ENCODE measurements at places on chromosomes 13 and 19. TPM values are rescaled to one million over a fixed set of nuclear protein-coding genes. Genes with fewer than 3 reads are reported as not detected.

Gene KCNN1
- not detected for total RNA-seq

Gene MOB3A
- total RNA-seq = 200 TPM

Gene PLD3
- total RNA-seq = 104 TPM

Gene PLPP2
- not detected for total RNA-seq

Gene PNMA8B
- 0.22 TPM for total RNA-seq

DNA sequence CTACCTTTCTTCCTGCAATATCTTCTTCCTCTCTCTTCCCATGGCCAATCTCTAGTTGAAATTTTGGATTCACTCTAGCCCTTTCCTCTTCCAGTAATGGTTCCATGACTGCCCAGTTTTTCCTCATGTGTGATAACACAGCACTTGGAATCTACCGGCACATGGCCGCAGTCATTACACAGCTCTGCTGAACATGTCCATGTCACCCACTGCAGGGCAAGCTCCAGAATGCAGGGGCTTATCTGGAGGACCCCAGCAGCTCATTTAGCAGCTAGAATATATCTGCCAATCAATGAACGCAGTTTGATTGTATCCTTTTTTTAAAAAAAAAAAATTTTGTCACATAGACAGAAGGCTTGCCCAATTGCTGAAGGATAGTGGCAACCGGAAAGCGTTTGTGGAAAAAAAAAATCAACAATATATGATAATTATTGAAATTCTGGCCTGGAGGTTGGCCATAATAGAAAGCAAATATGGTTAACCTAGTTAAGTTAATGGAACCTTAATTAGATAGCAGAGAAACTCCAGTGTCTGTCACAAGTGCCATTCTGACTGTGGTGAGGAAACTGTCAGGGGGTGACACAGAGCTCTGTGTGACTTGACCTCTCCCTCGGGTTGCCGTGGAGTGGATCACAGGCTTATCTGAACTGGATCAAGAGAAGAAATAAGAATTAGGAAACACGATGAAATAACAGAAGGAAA, 426.7 kb downstream of the LIG4 start:
- no peak for DNase-seq

DNA sequence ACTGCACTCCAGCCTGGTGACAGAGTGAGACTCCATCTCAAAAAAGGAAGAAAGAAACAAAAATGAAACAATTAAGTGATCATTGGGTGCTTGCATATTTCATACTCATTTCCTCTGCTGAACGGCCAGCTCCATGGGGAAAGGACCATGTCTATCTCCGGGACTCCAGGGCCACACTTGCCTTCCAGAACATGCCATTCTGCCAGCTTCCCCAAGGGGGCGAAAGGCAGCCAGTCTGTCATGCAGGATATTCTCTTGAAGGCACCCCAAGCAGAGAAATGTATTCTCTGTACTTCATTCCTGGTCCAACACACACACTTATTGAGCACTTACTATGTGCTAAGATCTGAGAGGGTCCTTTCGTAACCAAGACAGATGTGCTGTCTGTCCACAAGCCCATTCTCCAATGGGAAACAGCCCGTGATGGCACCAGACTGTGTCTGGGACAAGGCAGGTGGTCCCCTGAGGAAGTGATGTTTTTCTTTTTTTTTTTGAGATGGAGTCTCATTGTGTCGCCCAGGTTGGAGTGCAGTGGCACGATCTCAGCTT, 10.2 kb upstream of the CARM1 start:
- no peak for DNase-seq

GRCh38 chr13:21733475-21734263, 62.8 kb downstream of the FGF9 start:
- no peak for DNase-seq

- no peak for DNase-seq
Observed at GRCh38 chr19:44741841-44742329, 6.6 kb upstream of the BCL3 start.

All from activated naive CD8-positive, alpha-beta T cell treated with anti-CD3 and anti-CD28 coated beads, Interleukin-2, amount 10 ng/mL, durations not matched to agents 7 days and 5 days (primary cell).